ENCODE measurements at places on chromosomes 3 and 15. TPM values are rescaled to one million over a fixed set of nuclear protein-coding genes. Genes with fewer than 3 reads are reported as not detected.

Gene CTXN2
- total RNA-seq = not detected

Gene C2CD4A
- 0.12 TPM for total RNA-seq

Gene ZNF774
- 1.1 TPM for total RNA-seq

Gene OR5K4
- total RNA-seq = not detected

Gene PLA1A
- 0.25 TPM for total RNA-seq

Gene CD200
- 0.44 TPM for total RNA-seq

Gene TGFBR2
- total RNA-seq = 61.0 TPM

Gene TEX264
- 52.7 TPM for total RNA-seq

Gene CHDH
- 0.44 TPM for total RNA-seq

Gene AMIGO3
- total RNA-seq = not detected

Gene MKRN3
- 0.37 TPM for total RNA-seq

Gene COL8A1
- total RNA-seq = 62.4 TPM

Gene PRSS50
- total RNA-seq = 0.12 TPM

Gene ITIH1
- not detected for total RNA-seq
